T1000 (cell line): ENCODE measurements at places on chromosomes 13 and 19.

GRCh38 chr19:28264556-28264955 is 948.4 kb downstream of the UQCRFS1 start:
- DNase-seq, result no peak

DNA sequence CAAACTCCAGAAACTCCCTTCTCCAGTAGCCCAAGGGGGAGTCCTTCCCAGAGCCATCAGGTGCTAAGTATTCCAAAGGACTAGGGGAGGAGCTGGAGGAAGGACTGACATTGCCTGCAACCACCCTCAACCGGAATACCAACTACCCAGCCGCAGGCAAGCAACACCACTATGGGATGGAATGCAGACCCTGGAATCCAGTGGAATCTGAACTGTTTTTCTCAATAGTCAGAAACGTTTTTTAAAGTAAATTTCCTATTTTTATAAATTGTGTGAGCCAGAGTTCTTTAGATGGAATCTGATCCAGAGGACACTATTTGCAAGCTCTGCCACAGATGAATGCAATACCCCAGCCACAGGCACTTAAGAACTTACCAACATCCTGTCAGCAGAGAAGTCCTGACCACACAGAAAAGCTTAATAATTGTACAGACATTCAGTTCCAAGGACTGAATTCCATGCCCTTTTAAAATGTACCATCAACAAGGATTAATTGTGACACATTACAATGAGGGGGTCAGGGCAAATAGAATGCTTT is 92.1 kb downstream of the USP12 start:
- DNase-seq, result no peak

DNA sequence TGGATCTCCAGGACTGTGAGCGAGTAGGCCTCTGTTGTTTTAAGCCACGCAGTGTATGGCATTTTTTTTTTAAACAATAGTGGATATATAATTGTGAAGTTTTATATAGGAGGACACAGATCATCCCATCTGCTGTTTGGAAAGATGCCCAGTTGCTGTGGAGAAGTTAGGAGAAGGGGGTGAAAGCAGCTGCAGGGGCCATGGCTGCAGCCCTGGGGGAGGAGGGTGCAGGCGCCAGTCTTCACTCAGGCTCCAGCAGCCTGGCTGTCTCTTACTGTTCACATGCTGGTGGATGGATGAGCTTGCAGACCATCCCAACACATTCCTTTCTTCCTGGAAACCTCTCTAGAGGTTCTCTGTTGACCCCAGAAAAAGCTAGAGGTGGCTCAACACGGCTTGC is 242.3 kb downstream of the TEX29 start:
- no peak for DNase-seq

DNA sequence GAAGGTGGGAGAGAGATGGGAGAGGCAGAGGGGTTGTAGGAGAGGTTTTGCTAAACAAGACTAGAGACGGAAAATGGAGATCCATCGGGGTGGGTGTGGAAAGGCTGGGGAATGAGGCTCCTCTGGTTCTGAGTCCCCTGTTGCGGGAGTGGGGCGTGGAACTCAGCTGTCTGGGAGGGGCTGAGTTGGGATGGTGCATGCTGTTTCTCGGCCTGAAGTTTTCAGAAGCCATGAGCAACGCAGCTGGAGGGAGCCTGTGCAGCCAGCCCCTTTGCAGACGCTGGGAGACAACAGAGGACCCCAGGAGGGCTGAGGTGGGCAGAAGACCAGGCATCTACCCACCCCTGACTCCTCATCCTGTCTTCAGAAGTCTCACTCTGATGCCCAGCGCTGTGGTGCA is 7.4 kb upstream of the GIPR start:
- DNase-seq, result no peak

DNA sequence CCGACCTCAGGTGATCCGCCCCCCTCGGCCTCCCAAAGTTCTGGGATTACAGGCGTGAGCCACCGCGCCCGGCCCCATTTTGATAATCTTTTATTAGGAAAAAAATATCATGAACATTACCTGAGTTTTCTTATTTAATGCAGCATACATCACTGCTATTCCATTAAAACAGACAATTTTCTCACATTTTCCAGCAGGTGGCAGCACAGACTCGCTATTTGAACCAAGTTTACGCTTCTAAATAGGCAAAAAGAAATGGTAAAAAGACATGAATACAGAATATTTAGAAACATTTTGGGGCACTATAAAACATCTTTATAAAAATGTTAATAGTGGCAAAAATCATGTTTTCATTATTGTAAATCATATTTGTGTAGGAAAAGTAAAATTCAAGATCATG is 903.1 kb downstream of the SLITRK6 start:
- DNase-seq, result no peak

- no peak for DNase-seq
Measured at GRCh38 chr19:53912653-53913052, 3.6 kb downstream of the CACNG7 start.

DNA sequence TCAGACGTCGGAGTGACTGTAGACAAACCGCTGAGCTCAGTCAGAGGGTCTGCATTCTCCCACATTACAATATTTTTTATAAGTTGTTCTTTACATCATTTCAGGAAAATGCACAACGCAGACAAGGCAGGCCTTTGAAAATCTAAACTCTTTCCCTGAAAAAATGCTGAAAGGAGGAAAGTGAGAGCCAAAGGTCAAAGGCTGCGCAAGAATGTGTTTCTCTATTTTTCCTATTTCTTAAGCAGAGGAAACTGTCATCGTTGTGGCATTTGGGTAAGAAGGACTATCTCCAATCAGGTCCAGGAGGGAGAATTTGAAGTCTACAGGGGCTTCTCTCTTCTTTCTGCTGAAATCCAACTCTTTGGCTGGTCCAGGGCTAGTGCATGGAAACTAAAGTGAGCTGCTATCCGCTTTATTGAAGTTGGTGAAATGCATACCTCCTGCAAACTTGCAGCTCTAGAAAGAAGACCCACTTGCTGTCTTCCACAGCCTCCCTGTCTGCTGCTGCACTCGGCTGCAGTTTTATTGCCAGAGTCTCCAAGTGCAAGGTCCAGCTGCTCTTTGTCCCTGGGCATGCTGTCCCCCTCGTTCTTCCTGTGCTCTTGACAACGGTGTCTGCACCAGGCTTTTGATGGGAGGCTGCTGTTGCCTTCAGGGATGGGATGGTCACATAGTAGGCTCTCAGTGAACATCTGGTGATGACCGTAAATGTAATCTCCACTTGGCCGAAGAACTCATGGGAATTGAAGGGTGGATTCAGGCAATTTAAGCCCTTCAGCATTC is 31.2 kb downstream of the ZNF536 start:
- no peak for DNase-seq
